ENCODE measurements at places on chromosomes 2 and 18.

DNA sequence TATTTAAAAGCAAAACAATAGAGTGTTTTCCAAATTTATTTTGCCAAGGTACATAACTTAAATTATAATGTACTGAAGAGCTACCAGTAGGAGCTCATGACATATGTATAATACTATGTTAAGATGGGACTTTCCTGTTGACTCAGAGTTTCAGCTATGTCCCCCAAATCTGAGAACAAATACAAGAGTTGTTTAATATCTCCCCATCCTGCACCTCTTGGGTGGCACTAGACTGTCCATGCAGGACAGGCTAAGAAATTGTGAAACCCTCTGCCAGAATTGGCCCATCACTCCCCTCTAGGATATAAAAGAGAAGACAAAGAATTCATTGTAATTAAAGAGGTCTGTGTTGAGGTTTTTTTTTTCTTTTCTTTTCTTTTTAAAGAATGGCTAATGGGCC, 21.7 kb upstream of the CTAGE1 start:
- peak; percentile 71 for DNase-seq

DNA sequence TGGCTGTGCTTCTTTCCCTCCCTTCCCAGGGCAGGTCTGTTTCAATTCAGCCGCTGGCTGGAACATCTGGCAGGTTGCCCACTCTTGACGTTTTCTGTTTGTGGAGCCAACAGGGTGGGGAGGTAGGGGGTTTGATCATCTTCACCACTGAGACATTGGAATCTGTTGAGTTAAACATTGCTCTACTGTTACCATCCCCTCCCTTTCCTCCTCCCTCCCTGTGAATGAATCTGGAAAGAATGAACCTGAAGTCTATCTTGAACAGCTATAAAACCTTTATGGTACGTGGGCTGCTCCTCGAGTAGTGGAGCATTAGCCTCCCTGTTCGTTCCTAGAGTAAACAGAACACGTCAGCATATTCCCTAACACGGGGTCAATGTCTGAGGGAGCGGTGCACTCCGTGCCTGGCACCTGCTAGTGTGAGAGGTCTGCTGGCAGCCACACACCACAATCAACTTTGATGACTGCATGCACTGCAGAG, 249.9 kb upstream of the RBBP8 start:
- DNase-seq, result peak; percentile 54

DNA sequence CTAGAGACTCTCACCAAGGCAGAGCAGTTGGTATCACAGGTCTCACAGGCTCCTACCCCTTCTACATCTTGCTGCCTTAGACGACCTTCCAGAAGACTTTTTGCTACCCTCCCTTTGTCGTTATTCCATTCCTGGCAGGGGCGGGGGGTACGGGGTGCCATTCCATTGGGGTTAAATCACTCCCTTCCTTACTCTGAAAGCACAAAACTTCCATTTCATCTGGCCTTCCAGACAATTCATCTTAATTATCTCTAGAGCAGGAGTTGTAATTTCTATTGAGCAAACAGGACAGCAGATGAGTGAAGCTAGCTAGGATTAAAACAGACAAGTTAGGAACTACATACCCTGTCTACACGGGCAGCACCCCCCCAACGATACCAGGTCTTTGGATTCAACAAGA, 276.2 kb upstream of the TANK start:
- DNase-seq, result peak; percentile 48

DNA sequence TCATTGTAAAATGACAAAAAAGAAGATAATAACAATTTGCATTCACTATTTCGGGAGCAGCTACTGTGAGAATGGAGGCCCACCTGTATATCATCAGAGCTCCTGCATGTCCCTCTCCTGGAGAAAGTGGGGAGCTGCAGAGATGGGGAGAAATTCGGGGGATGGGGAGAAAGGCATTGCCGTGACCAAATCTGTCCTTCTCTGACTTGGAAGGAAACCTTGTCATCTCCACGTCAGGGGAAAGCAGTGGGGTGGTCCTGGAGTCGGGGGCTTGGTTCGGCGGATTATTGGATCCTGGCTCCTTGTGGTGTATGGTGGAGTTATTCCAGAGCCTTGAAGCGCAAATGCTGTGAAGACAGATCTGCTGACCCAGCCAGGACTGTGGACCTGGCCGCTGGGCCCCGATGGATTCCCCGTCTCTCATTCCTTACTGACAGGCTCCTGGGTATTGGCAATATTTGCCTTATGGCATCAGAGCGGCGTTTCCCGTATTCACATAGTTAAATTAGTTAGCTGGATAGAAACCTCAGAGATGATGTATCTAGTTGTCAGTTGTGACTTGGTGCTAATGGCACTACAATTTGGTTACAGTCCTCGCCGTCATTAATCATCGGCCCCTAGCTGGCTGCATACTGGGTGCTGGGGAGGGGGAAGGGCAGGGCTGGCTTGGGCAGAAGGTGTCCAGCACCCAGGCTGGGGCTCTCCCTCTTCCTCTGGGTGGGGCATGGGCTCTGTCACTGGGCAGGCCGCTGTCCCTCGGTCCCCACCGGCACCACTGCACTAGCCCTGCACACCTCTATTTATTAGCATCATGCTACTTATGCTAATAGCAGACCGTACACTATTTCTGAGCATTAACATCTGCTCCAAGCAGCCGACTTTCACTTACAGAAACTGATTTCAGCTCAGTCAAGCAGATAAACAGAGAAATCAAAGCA, 31.7 kb downstream of the CELF4 start:
- no peak for DNase-seq

- no peak for DNase-seq
Observed at GRCh38 chr2:221423210-221423804, 148.8 kb downstream of the EPHA4 start.

DNA sequence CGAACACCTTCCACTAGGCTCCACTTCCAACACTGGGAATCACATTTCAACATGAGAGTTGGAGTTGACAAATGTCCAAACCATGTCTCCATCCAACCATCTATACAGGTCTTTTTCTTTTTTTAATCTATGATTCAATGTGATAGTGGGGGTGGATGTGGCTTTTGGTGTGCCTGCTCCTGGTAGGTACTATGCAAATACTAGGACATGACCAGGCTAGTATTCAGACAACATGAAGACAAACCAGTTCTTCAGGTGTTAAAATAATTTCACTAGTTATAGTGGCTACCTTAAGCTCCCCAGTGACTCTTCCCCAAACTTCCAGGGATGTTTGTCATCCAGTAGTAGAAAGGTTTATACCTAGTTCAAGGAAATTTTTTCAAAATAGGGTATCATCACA, 387.5 kb downstream of the CDH2 start:
- no peak for DNase-seq

DNA sequence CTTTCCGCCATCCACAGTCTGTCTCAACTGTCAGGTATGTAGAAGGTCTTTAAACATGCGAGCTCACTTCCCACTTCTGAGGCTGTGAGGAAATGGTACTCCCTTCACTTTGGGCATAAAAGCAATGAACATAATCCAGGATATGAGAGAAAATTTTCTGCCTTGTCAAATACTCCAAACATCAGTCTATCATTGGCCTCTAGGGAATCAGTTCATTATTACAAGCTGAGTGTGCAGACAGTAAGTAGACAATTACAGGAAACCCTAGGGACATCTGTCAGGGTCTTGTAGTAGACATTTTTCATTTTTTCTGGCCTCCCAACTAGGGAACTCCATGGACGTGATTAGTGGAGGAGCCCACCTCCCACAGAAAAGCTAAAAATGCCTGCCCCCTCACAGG, 13.6 kb upstream of the APCDD1 start:
- DNase-seq, result peak; percentile 12
